Midbrain (tissue), 1 donor: ENCODE measurements at places on chromosomes 1 and 21.

GRCh38 chr1:17606826-17607440, 67.4 kb downstream of the ARHGEF10L start:
- DNase-seq: peak; percentile 68

GRCh38 chr1:216032961-216033614, 390.2 kb downstream of the USH2A start:
- no peak for DNase-seq

- DNase-seq: no peak
These were observed 20.9 kb downstream of the USP48 start for GRCh38 chr1:21762022-21762404.

GRCh38 chr1:91440847-91441246, 36.2 kb upstream of the HFM1 start:
- DNase-seq: no peak

DNA sequence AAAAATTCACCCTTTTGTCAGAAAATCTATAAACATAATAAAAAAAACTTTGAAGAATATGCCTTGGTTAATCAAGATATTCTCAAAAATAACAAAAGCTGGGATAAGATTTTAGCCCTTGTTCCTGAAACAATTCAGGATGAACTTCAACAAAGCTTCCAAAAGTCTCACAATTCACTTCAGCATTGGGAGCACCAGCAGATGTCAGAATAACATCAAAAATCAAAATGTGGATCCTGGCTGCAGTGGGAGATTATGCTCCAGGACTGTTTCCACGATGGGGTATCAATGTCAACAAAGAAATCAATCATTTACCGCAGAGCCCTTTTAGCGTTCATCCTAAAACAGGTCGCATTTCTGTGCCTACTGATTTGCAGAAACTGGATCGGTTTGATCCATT, 35.2 kb downstream of the ZNF670 start:
- peak; percentile 6 for DNase-seq

GRCh38 chr1:3468236-3469103, 14.0 kb downstream of the ARHGEF16 start:
- DNase-seq: no peak

DNA sequence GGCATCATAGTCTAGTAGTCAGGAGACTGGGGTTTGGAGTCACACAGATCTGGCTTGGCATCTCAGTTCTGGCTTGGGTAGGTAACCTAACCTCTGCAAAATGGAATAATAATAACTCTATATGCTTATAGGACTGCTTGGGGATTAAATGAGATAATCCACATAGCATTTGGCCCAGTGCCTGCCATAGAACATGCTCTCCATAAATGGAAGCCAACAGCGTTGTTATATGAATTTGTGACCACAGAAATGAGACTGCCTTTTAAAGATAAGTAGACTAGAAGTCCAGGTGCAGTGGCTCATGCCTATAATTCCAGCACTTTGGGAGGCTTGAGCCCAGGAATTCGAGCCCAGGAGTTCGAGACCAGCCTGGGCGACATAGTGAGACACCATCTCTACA, 4.0 kb upstream of the OPRD1 start:
- no peak for DNase-seq

DNA sequence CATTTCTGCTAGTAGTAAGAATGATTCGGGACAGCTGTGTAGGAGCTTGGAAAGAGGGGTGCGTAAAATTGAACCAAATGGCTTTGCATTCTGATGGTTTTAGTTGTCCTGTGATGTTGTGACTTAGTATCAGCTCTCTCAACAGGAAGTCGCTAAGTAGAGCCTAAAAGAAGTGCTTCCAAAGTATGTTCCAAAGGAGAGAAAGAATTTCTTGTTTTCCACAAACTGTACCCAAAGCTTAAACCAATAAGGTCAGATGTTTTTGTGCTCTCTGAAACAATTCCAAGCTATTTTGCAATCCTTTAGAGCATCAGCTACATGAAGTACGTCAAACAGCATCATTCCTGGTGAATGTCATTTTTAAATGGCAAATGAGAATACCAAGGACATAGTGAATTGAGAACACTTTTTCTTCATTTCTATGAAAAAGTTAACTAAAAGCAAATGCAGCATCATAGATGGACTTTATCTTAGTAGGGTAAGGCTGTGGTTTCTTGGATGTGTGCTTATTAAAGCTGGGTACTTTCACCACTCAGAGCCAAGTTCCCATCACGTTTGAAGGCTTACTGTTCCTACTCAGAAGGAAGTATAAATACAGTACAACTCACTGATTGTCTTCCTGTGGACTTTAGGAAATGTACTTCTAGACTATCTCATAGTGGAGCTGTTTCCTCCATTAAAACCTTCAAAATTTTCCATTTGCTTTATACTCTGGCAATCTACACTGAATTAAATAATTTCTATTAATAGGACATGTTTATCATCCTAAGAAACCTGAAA, 148.6 kb downstream of the C1orf21 start:
- no peak for DNase-seq

GRCh38 chr1:112840631-112841624, 115.1 kb downstream of the SLC16A1 start:
- DNase-seq: peak; percentile 39

GRCh38 chr1:44273560-44274350, 60.5 kb downstream of the DMAP1 start:
- DNase-seq: no peak

- no peak for DNase-seq
These were observed 42.0 kb downstream of the ZBTB18 start for GRCh38 chr1:244092964-244093638.

DNA sequence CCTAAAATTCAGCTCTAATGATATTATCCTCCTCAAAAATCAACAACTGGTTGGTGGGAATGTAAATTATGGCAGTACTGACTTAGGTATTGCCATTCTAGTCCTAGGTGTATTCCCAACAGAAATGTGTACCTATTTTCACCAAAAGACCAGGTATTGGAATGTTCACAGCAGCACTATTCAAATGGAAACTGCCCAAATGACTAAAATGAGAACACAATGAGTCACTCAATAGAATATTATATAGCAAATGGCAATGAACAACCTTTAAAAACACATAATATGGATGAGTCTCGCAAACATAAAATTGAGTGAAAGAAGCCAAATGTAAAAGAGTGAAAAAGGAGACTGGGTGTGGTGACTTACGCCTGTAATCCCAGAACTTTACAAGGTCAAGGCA, 44.9 kb downstream of the GADD45A start:
- no peak for DNase-seq

DNA sequence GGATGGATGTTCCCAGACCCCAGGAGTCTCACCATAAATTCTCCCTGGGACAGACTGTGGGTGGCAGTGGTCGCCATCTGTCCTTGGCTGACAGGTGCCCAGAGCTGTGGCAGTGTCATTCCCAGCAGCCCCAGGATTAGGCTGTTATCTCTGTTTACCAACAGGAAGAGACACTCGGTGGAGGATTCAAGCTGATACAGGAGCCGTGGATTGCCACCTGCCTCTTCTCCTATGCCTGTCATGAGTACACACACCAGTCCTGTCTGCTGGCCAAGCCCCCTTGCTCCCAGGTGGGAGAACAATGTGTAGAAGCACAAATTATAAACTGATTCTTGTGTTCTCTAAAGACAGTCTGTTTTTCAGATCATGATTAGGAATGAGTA, 152.6 kb downstream of the ETS2 start:
- DNase-seq: no peak

- peak; percentile 37 for DNase-seq
These were observed 22.0 kb downstream of the THAP3 start for GRCh38 chr1:6646499-6647148.

GRCh38 chr21:33682992-33683627, 40.8 kb downstream of the ITSN1 start:
- DNase-seq: no peak

DNA sequence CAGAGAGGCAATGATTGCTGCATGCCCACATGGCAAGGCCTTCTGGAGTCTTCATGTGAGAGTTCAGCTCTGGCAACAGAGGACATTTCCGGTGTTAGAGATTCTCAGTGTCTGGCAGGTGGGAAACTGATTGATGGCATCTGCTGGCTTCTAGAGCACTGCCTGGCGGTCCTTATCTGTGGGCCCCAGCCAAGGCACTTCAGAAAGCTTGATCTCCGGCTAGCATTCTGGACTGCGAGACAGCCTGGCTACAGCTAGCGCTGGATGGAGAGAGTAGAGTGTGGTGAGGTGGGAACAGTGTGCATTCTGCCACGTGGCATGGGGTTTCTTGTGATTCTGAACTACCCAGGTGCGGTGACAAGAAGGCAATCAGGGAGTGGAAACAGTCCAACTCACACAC, 9.4 kb downstream of the ZNF678 start:
- DNase-seq: no peak

DNA sequence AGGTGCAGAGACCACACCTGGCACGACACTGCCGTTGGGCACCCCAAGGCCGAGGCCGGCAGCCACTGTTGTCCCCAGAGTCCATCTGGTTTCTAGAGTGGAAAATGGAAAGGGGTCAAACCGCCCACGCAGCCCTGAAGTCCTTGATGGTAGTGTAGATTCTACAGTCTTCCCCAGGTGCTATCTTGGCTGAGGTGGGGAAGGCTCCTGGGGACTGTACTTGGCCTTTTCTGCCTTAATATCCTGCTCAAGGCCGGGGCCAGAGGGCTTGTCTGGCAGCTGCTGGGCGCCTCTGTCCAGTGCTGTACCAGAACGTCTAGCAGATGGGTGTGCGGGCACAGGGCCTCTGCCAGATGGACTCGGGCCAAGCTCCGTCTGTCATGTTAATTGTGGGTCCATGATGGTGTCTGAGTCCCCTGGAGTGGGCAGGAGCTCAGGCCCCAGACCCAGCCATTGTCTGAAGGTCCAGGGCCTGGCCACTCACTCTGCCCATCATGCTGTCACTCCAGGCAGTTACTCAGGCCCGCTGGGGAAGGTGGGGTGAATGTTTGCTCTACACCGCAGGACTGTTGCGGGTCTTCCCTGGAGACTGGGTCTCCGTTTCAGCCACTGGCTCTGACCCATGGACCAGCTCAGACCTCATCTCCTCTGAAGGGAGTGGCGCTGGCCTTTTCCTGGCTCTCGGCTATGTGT, 161.9 kb upstream of the COL6A1 start:
- no peak for DNase-seq

GRCh38 chr1:47699492-47700235, 261.8 kb downstream of the FOXD2 start:
- no peak for DNase-seq

- DNase-seq: no peak
These were observed 1.4 kb downstream of the TRIM17 start for GRCh38 chr1:228415221-228415620.

GRCh38 chr1:226806988-226807387, 63.4 kb upstream of the PSEN2 start:
- no peak for DNase-seq

- no peak for DNase-seq
These were observed 132.1 kb downstream of the RPS6KC1 start for GRCh38 chr1:213183036-213183672.

DNA sequence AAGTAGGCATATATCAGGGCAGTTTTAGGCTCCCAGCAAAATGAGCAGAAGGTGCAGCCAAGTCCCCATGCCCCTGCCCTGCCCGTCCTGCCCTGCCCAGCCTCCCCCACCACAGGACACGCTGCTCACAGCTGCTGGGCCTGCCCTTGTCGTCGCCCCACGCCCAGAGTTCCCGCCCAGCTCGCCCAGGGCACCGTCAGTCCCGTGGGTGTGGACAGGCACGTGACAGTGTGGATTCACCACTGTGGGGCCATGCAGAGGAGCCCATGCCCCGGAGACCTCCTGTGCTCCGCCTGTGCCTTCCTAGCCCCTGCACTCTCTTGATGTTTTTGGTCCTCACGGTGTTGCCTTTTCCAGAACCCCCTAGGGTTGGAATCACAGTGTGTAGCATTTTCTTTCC, 7.0 kb downstream of the FAAP20 start:
- DNase-seq: no peak

- no peak for DNase-seq
These were observed 15.9 kb upstream of the OSBPL9 start for GRCh38 chr1:51600965-51601364.

GRCh38 chr1:32580348-32581017, 41.3 kb downstream of the ZBTB8A start:
- no peak for DNase-seq

- no peak for DNase-seq
These were observed 74.9 kb downstream of the FASLG start for GRCh38 chr1:172733815-172734214.

DNA sequence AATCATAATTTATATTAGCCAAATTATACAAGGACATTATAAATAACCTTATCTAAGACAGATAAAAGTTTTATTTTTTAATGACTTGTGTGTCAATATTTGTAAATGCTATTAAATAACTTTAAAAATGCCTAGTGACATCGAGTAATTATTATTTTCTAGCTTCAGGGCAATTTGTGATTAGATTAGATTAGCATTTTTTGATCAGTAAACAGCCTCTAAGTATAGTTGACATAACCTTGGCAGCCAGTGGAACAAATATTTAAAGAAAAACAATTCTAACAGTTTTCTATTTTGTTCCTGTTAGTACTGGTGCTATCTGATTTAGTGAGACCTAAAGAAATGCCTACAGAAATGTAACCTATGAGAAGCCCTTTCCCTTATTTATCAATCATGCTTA, 169.1 kb downstream of the PLA2G4A start:
- no peak for DNase-seq

- DNase-seq: peak; percentile 58
These were observed 47.7 kb upstream of the DNASE2B start for GRCh38 chr1:84350550-84350949.

DNA sequence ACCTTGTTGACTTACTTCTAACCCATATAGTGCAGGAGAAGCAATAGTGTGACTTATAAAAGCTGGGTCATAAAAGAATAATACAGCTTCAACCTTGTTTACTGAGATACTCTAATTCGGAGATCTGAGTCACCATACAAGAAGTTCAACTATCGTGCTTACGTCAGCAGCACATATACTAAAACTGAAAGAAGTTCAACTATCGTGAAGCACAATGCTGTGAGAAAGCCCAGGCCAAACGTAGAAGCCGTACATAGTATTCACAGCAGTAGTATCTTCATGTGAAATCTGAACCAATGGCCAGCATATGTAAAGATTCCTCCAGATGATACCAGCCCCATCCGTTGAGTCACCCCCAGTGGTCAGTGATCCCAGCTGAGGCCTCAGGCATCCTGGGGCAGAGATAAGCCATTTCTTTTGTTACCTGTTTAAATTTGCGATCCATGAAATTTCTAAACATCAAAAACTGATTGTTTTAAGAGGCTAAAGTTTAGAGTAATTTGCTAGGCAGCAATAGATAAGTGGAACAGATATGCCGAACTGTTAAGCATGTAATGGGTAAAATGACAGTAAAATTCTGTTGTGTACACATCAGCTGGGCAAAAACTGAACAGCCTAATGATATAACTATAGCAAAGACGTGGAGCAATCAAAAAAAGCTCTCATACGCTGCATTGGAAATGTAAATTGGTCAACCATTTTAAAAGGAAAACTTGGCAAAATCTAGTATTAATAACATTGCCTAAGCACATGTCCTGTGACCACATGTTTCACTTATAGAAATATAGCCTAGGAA, 53.9 kb upstream of the SAMD13 start:
- DNase-seq: no peak

GRCh38 chr1:31995263-31995662, 18.4 kb upstream of the KHDRBS1 start:
- DNase-seq: no peak

DNA sequence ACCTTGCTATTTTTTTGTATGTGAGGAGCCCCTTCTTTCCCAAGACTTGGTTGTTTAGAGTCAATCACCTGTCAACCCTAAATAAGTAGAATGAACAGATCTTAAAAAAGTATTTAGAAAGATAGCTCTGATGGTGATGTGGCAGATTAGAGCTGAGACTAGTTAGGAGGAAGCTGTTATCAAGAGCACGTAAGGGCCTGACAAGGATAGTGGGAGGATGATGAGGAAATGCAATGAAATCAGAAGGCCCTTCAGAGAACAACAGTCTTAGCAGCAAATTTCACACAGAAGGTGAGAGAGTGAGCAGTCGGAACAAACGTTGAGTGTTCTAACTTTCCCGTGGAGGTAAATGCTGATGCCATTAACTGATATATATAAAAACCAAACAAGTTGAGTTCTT, 15.9 kb upstream of the S1PR1 start:
- no peak for DNase-seq
